ENCODE measurements at places on chromosomes 1 and 21. TPM values are rescaled to one million over a fixed set of nuclear protein-coding genes. Genes with fewer than 3 reads are reported as not detected.

Gene ELAVL4
- total RNA-seq = not detected

Gene TFF2
- not detected for total RNA-seq

Gene LIN28A
- total RNA-seq = not detected

Gene SLC25A44
- 17.0 TPM for total RNA-seq

Gene PGLYRP3
- total RNA-seq = not detected

Gene STIL
- 9.6 TPM for total RNA-seq

Gene CCDC181
- 0.37 TPM for total RNA-seq

Gene PBX1
- total RNA-seq = 34.2 TPM

Gene MARK1
- total RNA-seq = 2.2 TPM

Gene SLC6A17
- under 0.01 TPM for total RNA-seq
